Fibroblast of skin of abdomen (primary cell): ENCODE measurements at places on chromosomes 13 and 19.
A peak's percentile ranks its signal among the peaks of the same experiment; 100 is the strongest.

- no peak for DNase-seq
Observed at GRCh38 chr19:39412867-39413271, 400 bp downstream of the PLEKHG2 start.

DNA sequence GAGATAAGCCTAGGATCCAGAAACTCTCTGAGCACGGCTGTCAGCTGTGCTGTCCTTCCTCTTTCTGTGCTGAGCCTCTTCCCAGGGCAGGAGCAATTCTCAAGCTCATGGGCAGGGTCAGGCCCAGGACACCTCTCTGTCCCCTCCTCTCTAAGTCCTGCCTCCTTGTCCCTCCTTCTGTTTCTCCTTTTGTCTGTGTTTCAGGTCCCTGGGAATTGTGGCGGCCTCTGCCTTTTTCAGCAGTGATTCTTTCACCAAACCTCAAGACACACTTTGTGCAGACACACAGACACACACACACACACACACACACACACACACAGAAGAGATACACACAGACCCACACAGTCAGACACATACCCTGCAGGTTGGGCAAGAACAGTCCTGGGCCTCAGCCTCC is at the start of gene PSG1:
TSS of gene PSG1 (minus strand) at position 101 of the 400 bp plus-strand sequence. CDS start 132 bp downstream, outside the sequence.
- DNase-seq = no peak

GRCh38 chr13:43758834-43759233 is 27.9 kb downstream of the ENOX1 start:
- no peak for DNase-seq

GRCh38 chr13:33763021-33763420 is 54.9 kb upstream of the RFC3 start:
- DNase-seq = no peak

DNA sequence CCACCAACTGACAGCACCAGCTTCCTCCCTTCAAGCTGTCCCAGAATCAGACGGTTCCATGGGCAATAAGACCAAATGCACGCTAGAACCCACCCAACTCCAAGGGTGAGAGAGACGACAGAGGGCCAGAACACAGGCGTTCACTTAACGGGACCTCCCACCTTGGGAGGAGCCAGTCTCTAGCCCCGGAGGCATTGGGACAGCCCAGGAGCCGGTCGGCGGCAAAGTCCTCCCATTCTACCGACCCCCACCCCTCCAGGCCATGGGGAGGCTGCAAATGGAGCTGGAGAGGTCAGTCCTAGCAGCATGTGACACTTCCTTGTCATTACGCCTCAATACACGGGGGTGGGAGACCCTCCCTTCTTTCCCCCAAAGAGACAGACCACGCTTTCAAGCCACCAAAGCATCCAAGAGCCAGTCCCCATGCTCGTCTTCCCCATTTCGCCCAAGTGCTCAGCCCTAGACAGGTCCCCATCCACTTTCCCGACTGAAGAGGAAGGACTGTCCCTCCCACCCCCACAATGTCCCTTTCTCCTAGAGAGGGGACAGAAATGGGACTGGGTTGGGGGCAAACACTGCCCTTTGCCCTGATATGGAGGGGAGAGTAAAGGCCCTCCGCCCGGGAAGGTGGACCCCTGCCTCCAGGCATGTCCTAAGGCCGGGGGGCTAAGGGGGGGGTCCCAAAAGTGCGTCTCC is 964 bp downstream of the KHSRP start:
- DNase-seq = peak; percentile 40

DNA sequence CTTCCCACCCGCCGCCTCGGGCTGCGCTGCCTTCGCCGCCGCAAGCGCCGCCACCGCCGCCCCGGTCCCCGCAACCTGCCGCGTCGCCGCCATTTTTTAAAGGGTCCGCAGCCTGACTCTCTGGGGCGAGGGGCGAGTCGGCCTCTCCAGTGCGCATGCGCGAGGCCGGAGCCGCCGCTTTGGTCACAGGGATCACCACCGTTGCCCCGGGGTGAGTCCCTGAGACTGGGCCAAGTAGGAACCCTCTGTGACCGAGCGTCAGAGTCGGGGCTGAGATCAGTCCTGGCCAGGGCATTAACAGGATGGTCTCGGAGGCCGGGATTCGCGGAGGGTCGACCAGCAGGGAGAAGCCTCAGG is 42.6 kb downstream of the ZNF146 start:
- no peak for DNase-seq

- peak; percentile 38 for DNase-seq
Observed at GRCh38 chr13:42656161-42656560, 82.2 kb downstream of the TNFSF11 start.

GRCh38 chr13:42056146-42056545 is 7.7 kb downstream of the DGKH start:
- no peak for DNase-seq

DNA sequence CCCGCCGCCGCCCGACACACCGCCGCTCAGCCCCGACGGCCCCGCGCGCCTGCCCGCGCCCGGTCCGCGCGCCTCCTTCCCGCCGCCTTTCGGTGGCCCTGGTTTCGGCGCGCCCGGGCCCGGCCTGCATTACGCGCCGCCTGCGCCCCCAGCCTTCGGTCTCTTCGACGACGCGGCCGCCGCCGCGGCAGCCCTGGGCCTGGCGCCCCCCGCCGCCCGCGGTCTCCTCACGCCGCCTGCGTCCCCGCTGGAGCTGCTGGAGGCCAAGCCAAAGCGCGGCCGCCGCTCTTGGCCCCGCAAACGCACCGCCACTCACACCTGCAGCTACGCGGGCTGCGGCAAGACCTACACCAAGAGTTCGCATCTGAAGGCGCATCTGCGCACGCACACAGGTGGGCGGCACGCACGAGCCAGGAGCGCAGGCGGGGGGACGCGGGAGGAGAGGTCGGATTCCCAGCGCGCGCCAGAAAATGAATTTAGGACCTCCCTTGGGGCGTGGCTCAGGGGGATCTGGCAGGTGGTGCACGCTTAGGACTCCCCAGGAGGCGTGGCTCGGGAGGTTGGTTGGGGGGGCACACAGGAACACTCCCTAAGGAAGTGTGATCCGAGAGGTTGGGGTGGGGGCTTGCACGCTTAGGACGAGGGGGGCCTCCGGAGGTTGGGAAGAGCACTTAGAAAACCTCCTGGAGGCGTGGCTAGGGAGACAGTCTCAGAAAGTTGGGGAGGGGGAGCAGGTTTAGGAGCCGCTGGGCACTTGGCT is 1.2 kb downstream of the KLF2 start:
- no peak for DNase-seq

- DNase-seq = no peak
Observed at GRCh38 chr19:16367261-16367683, 42.6 kb downstream of the KLF2 start.

DNA sequence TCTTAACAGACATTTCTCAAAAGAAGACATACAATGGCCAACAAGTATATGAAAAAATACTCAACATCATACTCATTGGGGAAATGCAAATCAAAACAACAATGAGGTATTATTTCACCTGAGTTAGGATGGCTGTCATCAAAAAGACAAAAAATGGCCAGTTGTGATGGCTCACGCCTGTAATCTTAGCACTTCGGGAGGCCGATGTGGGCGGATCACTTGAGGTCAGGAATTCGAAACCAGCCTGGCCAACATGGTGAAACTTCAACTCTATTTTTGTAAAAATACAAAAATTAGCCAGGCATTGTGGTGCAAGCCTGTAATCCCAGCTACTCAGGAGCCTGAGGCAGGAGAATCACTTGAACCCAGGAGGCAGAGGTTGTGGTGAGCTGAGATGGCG is 22.0 kb downstream of the CEACAM16 start:
- no peak for DNase-seq

- DNase-seq = no peak
Observed at GRCh38 chr13:105184201-105184600, 1351.3 kb downstream of the EFNB2 start.

- DNase-seq = peak; percentile 53
Observed at GRCh38 chr19:39996218-39996810, 546 bp upstream of the ZNF546 start.

GRCh38 chr19:4732680-4733114 is 9.1 kb upstream of the DPP9 start:
- DNase-seq = peak; percentile 64

DNA sequence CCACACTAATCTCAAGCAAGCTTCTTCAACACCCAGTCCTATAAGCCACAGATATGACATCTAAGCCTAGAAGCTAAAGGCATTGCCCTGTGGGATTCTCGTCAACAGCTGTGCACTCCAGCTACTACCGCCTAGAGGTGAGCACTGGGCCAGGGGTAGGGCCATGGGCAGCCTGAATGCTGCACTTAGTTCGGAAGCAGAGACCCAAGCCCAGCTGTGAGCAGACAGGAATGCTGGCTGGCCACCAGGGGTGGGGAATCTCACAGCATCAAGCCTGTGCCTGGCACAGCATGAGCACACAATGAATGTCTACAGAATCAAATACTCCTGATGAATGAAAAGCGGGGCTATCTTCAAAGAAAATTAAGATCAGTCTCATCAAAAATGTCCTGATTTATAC is 167.5 kb upstream of the UBL3 start:
- no peak for DNase-seq

DNA sequence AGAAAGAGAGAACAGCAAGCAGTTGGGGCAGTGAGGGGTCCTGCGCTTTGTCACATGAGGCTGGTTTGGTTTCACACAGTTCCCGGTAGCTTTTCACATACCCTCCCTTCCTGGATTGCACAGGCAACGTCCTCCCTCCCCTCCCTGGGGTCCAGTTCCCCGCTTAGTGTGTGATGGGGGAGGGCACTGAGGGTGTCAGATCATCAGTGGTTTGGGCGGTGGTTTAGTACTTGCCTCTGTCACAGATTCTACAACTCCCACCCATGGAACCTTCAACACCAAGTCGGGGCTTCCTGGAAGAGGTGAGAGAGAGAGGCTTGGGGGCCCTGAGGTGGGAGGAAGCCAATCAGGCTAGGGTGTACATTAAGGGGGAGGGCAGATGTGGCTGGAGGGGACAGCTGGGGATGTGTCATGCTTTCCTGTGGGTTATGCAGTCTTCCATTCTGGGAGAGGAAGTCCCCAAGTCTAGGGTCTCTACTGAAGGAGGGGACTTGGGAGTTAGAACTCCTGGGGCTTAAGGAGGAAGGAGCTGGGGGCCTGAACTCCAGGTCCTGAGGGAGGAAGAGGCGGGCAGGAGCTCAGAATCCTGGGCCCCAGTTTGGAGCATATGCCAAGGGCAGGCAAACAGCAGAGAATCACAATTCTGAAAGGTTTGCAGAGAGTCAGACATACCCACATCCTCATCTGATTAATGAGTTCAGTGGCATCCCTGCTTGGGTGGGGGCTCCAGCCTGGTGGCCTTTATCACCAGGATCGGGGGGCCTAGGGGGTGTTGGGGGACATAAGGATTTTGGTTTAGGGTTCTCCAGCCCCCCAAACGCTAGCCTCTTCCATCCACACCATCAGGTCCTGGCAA is at the start of gene NKG7:
TSS of gene NKG7 (minus strand) at position 6 of the 856 bp plus-strand sequence. CDS start 119 bp downstream, outside the sequence.
- DNase-seq = no peak

- DNase-seq = no peak
Observed at GRCh38 chr19:14661372-14661924, 13.2 kb downstream of the ADGRE3 start.

GRCh38 chr19:50710094-50710493 is 9.5 kb downstream of the SHANK1 start:
- no peak for DNase-seq

DNA sequence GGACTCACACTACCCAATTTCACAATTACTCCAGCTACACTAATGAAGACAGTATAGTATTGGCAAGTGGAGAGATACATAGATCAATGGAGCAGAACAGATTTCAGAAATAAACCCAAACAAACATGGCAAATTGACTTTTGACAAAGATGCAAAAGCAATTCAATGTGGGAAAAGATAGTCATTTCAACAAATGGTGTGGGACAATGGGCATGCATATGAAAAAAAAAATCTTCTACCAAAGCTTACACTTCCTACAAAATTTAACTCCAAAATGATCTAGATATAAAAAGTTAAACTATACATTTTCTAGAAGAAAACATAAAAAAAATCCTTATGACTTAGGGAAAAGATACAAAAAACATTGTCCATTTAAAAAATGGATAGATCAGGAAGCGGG is 2.7 kb upstream of the IGFL4 start:
- DNase-seq = no peak

GRCh38 chr13:103965506-103966243 is 899.5 kb upstream of the SLC10A2 start:
- no peak for DNase-seq

- DNase-seq = peak; percentile 61
Observed at GRCh38 chr19:18340190-18340989, at the start of gene PGPEP1. TSS of gene PGPEP1 (plus strand) at chr19:18340598. CDS start at chr19:18340682, 84 bp downstream.

- no peak for DNase-seq
Observed at GRCh38 chr19:57351867-57352266, 796 bp downstream of the ZNF304 start.

DNA sequence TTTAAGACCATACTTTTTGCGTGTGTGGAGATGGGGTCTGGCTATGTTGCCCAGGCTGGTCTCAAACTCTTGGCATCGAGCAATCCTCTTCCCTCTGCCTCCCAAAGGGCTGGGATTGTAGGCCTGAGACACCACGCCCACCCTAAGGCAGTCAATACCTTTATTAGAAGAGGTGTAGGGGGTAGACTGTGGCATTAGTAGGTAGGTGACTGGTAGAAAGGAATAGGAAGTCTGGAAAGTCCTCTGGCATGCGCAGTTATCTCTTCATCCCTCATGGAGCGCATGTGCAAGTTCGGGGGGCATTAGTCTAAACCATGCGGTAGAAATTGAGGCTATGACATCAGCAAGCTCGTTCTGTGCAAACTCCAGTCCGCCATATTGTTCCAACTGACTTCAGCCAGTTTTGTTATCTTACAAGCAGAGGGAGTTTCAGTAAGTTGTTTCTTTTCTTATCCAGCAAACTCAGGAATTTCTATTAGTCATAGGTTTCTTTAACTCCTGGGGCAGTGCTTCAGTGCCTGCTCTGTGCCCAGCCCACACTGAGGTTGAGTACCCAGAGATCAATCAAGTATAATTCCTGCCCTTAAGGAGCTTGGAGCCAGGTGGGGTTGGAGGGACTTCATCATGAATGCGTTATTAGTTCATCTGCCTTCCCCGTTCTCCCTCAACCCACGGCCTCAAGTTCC is 7.3 kb upstream of the RANBP3 start:
- peak; percentile 21 for DNase-seq

DNA sequence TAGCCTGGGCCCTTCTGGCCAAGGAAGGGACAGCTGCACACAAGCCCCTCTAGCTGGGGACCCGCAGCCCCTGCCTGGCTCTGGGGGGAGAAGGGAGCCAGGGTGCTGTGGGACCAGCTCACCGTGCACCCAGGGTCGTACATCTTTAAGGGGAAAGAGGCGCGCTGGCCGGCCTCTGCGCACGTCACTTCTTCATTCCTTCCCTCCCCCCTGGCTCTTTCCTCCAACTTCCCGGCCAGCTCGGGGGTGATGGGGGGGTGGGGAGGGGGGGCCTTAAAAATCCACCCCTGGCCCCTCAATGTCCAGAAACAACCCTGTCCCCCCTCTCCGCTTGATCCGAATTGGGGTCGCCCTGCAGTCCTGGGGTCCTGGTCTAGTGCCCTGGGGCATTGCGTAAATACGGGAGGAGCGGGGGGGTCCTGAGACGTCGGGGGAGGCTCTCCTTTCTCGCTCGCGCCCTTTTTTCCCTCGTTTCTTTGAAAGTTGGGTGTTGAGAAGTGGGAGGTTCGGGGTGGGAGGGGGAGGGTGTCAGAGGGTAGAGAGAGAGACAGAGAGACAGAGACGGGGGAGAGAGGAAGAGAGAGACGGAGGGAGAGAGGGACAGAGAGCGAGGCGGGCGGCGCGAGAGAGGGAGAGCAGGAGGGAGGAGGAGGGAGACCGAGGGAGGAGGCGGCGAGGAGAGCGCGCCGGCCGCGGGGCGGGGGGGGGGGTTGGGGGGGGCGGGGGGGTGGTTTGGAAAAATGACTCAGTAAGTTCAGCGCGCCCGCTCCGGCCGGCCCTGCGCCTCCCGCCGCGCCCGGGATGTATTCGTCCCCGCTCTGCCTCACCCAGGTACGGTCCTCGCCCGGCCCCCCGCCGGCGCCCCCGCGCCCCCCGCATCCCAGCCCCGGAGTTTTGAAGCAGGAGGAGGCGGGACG is at the start of gene NFIC:
TSS of gene NFIC (plus strand) at position 748 of the 917 bp plus-strand sequence. CDS start at position 802, 54 bp downstream.
- DNase-seq = peak; percentile 90

GRCh38 chr19:51478381-51479234 is at the start of gene CEACAM18:
TSS of gene CEACAM18 (plus strand) at chr19:51478539.
- DNase-seq = no peak
